ENCODE measurements at places on chromosomes 6 and 20.

GRCh38 chr6:52820198-52820597, 16.6 kb upstream of the GSTA1 start:
- no peak for DNase-seq

DNA sequence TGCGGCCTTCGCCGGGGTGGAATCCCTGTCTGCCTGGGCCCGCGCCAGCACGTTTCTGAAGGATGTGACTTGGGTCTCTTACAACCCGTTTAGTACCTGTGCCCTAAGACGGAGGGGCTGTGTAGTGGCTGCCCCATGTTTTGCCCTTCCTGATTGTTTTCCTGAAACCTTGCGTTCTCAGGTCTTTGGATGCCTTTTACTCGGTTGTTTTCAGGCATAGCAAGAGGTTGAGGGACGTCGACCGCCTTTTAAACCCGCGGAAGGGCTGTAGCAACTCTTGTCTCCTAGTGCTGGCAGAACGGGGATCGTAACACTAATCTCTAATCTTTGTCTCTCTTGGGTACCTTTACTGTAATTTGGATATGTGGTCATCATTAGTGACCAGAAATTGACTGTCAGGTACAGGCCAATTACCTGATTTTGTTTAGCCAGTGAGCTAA, 706 bp upstream of the NANP start:
- DNase-seq: no peak

DNA sequence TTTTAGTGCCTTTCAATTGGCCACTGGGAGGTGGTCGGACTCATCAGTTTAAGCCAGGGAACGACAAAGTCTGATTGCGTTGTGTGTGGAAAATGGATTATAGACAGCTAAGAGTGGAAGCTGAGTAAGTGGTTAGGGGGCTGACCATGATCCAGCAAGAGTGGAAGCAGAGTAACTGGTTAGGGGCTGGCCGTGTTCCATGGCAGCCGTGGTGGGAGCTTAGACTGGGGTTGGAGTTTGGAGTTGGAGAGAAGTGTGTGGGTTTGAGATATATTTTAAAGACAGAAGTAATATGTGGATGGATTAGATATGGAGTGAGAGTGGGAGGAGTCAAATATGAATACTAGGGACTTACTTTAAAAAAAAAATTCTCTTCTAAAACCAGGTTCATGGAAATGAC, 41.7 kb downstream of the LRRN4 start:
- DNase-seq: no peak

- DNase-seq: no peak
Measured at GRCh38 chr6:6801005-6801335, 212.4 kb downstream of the LY86 start.

DNA sequence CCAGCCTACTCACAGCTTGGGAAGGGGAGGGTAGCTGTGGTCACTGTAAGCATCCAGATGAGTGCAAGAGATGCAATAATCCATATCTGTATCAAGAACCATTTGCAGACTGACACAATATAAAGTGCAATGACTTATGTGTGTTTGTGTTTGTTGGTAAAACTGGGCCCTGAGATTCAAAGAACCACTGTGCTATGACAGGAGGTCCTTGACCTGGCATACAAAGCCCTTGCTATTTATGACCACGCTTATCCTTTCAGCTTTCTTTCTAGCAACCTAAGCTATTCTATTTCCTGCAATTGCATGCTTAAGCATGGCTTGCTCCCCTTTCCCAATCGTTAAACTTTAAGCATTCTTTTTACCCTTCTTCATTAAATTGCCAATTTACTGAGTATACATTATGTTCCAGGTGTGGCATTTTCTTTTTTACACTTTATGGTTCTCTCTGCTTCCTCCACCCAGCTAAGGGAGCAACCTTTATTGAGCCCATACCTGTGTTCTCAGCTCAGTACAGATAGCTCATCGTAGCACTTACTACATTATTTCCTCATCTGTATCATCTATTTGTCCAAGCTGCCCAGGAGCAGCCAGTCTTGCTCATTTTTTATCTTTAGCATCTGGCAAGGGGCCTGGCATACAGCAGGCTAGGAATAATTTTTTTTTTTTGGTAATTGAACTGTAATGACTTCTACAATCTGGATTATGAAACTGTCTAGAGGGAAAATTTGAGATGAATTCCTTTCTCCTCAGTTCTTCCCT, 3.5 kb downstream of the MCUR1 start:
- no peak for DNase-seq

All from D721Med (cell line).